ENCODE measurements at places on chromosomes 6 and 20.

- DNase-seq, result no peak
Observed at GRCh38 chr20:17210983-17211382, 15.9 kb upstream of the PCSK2 start.

DNA sequence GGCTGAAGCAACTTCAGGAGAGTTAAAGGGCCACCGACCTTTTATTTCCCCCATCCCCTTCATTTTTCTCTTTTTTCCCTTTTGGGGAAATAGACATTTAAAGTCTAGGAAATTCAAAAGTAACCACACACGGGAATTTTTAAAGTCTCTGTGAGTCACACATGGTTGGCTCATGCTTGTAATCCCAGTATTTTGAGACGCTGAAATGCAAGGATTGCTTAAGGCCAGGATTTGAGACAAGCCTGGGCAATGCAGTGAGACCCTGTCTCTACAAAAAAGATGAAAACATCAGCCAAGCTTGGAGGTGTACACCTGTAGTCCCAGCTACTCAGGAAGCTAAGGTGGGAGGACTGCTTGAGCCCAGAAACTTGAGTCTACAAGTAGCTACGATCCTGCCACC, 34.2 kb downstream of the KATNA1 start:
- DNase-seq, result no peak

DNA sequence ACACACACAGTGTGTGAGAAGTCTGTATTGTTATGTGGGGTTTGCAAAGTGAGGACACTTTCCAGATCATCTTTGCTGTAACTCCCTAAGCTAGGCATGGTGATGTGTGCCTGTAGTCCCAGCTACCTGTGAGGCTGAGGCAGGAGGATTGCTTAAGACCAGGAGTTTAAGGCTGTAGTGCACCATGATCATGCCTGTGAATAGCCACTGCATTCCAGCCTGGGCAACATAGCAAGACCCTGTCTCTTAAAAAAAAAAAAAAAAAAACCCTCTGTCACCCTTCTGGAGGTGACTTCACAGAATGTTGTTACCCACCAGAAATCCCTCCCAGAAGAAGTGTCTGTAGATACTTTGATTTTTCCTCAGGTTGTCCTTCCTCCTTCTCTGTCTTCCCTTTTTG, 14.9 kb downstream of the CASS4 start:
- no peak for DNase-seq

DNA sequence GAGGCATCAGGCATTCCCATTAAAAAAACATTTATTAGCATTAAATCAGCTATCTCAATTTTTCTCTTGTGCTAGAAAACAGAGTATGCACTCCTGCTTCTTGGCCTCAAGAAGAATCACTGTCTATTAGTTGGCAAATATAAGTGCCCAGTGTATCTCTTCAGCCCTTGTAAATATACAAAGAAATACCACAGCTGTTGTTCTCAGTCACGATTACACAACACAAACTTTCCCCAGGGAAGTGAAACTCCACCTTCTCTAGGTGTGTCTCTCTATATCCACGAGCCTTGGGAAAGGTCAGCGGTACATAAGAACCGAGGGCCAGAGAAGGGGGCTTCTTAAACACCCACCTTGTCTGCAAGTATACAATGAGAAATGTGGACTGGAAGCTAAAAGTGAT, 194.7 kb downstream of the PKHD1 start:
- no peak for DNase-seq

- no peak for DNase-seq
Observed at GRCh38 chr6:1739220-1739619, 129.5 kb downstream of the FOXC1 start.

DNA sequence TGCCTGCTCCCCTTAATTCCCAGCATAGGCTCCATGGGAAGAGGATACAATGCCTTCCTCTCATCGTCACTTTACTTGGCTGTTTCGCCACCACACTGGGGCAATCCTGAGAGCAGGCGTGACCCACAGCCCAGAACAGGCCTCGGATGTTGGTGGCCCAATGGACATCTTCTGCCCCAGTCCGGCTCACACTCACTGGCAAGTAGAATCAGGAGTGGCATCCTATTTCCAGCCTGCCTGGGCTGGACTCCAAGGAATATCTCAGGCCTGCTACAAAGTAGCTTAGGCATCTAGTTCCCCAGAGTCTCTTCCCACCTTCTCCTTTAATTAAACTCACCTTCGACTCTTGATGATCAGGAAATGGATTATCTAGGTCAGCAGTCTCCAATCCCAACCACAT, 110.5 kb downstream of the LRFN2 start:
- no peak for DNase-seq

DNA sequence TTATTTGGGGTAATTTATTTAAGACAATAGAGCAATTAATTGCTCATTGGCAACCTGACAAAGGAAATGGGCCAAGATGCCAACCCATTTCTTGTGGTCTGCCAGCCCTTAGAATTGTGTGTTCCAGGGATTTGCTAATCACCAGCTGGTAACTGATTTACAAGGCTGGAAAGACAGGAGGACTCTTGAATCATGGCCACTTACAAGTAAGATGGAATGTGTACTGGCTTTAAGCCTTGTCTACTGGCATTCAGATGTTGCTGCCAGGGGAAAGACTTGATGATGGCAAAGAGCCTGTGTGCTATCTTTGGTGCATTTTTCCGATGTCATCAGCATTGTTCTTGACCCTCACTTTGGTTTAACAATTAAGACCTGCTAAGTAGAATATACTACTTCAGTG, 91.0 kb downstream of the BCKDHB start:
- DNase-seq, result no peak

DNA sequence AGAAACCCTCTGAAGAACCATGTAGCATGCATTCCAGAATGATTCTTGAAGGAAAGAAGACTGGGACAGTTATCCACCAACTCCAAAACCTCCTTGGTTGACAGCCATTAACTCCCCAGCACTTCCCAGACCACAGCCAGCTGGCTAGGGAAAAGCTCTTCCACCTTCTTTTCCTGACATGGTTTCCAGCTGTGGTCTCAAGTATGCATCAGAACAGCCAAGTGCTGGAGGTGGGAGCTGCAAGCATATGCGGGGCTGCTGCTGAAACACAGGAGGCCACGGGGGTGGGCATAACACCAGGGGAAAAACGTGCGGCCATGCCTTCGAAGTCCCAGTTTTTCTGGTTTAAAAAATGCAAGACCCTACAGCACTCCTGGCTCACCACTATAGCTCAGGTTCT, 108.0 kb upstream of the FAM184A start:
- no peak for DNase-seq

DNA sequence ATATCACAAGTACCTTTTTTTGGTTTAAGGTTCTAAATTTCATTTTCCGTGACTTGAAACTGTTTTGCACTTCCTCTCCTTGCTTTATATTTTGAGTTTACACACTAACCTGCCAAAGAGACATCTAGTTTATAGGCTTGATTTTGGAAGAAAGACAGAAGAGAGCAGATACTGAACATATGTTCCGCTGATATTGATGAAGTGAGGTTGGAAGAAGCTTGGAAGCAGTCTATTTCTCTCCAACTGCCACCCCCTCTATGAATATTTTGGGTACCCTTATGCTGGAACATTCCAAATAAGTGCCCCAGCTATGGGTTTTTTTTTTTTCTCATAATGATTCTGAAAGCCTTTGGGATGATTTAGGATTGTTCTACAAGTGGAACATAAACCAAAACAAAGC, 150.6 kb downstream of the LAMA2 start:
- no peak for DNase-seq

DNA sequence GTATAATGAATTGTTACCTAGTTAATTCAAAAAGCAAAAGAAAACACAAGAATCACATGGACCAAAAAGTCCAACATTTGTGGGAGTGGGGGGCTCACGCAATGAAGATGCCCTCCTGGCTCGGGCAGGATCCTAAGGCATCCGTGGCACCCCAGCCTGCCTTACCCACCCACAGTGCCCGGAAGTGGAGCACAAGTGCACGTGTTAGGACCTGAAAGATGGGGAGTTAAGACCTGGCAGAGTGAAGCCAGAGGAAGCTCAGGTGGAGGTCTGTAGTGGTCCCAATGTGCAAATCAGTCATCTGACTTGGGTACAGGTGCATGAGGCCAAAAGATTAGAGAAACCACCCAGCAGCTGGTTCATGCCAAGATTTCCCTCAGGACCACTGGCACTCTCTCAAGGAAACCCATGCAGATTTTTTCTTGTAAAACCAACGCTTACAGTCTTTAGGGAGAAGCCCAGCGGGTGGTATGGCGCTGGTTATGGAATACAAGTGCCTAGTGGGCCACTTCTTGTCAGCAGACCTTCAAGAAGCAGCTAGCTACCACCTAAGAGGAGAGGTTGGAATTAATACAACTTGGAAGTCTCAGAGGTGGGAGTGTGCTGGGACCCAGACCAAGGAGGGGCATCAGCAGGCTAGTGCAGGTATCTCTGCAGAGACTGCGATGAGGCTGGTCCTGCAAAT, 42.1 kb downstream of the BFSP1 start:
- no peak for DNase-seq

DNA sequence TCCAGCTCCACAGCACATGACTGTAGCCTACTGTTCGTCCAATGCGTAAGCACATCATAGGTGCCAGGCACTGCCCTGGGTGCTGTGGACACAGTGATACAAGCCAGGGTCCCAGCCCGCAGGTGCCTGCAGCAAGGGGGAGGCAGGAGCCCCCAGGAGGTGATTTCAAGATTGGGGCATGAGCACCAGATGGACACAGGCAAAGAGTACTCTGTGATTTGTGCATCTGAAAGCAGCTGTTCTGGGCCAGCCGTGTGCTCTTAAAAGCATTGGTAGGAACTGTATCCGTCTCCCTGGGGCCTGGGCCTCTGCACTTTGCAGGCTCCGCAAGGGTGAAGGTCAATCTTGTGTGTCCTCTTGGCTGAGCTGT, 149.8 kb downstream of the SYCP2 start:
- no peak for DNase-seq

GRCh38 chr6:84877515-84878210, 113.3 kb upstream of the TBX18 start:
- no peak for DNase-seq

DNA sequence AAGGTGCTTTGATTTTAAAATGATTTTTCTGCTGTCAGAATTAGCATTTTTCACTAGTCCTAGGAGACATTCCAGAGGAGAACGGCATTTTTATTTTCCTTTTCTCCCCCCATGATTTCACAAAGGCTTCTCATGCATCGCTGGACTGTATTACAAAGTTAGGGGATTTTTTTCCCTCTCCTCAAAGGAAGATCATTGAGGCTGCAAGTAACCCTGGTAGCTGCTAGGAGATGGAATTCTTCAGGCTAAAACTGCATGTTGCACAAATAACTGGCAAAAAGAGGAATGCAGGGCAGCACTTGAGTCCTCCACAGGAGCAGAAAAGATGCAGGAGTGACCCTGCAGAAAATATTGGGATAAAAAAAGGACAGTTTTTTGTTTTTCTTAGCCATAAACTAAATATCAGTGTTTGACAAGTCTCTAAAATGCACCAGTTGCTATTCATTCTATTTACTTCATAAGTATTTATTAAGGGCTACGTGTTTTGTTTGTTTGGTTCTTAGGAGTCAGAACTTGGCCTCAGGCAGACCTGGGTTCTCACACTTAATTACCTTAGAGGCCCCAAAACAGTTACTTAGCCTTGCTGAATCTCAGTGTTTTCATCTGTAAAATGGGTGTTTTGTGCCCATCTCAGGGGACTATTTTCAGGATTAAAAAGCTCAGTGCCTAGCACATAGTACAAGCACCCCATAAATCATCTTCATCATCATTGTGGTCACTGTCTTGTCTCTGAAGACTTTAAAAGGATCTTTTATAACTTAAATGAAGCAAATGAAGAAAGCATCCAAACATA, 144.5 kb upstream of the ID4 start:
- DNase-seq, result peak; percentile 32

- no peak for DNase-seq
Observed at GRCh38 chr6:18141805-18142590, 12.9 kb downstream of the TPMT start.

- DNase-seq, result peak; percentile 86
Observed at GRCh38 chr20:8131598-8132483, at the start of gene PLCB1. Gene PLCB1, plus strand, starts transcription at chr20:8132266. Its CDS starts 386 bp downstream, at chr20:8132652.
